Activated T-cell treated with anti-CD3 and anti-CD28 coated beads, Interleukin-2, amount 50 U/mL, for 24 hours (primary cell): ENCODE measurements at places on chromosomes 2 and 18.

DNA sequence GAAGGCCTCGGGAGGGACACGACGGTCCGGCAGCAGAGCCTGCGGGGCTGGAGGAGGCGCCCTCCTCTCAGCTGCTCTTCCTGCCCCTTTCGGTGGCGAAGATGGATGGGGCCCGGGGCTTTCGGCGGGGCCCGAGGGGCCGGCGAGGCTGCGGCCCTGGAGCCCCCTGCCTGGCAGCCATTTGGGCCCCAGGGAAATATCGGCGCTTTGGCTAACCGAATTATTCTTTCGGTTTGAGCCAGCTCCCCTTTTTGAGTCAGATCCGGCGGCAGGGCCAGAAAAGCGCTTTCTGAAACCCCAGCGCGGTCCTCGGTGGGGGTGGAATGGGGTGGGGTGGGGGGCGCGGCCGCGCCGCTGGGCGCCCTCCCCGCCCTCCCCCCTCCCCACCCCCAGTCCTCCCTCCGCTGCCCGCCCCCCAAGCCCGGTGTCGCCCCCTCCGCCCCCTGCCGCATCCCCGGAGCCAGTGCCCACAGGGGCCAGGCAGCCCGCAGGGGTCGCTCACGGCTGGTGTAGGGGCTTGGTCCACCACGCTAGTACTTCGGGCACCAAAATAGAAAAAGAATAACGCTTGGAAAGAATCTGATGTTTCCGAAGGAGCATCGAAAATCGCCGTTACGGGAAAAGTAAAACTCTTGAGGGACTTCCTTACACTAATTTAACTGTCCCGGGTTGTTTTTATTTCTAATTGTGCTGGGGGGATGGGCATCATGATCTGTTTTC lies 9.1 kb upstream of the ARID5A start:
- DNase-seq = peak; percentile 80

DNA sequence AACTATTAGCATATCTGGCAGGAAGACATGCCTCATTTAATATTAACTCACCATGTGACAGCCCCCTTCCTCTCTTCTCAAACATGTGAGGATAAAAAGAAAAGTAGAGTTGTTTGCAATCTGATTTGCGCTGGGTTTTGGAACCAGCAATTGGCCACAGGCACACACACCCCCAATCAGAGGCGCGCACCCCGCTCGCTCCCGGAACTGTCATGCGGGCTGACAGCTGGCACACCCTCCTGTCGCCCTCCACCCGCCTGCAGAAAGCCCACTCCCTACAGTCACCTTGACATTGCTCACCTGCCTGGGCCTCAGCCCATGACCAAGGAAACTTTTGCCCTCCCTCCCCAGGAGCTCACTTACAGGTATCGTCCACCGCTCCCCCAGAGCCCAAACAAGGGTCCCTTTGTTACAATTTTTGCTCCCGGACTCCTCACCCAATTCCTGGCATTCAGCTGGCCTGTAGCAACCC lies 1.1 kb downstream of the COBLL1 start:
- peak; percentile 24 for DNase-seq

- DNase-seq = no peak
Observed at GRCh38 chr18:61334951-61335683, 1.9 kb downstream of the CDH20 start.

- DNase-seq = no peak
Observed at GRCh38 chr2:235968155-235968554, 200.0 kb downstream of the GBX2 start.

- DNase-seq = no peak
Observed at GRCh38 chr2:61636686-61637085, 98.5 kb upstream of the XPO1 start.

DNA sequence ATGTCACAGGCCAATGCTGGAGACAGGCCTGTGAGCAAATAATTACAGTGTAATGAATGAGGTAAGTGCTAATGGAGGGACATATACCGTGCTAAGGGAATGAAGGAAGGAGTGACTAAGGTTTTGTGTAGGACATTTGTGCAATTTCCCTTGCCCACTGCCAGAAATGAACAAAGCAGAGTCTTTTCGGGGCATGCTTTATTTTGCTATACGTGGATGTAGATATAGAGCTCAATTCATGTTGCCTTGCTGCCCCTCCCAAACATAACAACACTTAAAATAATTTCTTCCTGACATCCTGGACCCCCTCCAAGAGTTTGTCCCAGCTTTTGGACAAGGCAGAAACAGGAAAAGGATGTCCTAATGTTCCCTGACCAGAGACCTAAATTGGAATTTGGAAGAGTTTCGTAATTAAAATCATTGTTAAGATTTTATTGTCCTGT lies 23.7 kb upstream of the CD28 start:
- DNase-seq = no peak

DNA sequence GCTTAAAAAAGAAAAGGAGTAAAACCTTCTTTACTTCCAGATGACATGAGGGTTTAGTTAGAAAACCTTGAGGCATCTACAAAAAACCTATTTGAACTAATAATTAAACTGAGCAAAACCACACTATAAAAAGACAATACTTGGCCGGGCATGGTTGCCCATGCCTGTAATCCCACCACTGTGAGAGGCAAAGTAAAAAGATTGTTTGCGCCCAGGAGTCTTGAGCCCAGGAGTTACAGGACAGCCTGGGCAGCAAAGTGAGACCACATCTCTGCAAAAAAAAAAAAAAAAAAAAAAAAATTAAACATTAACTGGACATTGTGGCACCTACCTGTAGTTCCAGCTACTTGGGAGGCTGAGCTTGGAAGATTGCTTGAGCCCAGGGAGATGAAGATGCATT lies 502.8 kb upstream of the LRRTM4 start:
- DNase-seq = no peak

DNA sequence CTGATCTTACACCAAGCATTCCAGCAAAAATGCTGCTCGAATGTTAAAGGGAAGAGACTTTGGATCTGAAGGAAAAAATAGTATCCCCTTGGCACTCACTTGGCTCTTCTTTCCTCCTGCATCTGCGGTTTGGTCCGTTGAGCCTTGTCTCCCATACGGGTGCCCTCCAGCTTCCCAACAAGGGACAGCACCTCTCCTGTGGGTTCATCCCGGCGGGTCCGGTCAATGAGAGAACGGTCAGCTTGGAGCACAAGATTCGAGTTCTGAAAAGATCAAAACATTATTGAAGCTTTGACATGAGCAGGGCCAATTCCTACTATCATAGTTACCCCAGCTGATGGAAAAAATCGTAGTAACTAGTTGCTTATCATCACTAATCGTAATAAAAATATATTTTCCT lies 740 bp downstream of the SNRNP200 start:
- no peak for DNase-seq

- no peak for DNase-seq
Observed at GRCh38 chr2:98664323-98664722, 55.9 kb downstream of the UNC50 start.

DNA sequence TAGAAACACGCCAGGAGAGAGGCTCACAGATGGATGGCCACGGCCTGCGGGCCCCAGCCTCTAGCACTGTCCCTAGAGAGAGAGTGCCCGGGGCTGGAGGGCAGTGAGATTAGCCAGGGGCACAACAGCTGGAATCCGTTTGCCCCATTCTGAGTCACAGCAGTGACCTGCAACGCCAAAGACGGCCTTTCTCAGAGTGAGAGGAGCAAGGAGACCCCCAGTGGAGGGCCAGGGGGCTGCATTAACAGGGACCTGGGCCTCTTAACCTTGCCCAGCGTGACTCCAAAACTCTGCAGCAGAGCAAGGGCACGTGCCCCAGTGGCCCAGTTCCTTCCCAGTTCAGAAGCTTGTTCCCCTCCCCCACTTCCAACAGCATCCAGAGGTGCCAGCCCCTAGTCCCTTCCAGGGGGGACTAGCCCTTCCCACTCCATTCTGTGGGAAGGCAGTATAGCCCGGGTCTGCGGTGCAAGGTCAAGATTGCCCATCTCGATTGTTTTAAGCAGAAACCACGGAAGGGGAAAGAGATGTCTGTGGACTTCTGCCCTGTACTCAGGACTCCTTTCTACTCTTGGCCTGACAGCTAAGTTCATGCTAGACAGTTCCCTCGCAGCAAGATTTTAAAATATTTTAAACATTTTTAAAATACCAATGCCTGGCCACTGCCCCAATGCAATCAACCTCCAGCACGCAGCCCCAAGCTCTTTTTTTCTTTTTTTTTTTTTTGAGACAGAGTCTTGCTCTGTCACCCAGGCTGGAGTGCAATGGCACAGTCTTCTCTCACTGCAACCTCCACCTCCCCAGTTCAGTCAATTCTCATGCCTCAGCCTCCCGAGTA lies 50.9 kb upstream of the BIN1 start:
- no peak for DNase-seq

DNA sequence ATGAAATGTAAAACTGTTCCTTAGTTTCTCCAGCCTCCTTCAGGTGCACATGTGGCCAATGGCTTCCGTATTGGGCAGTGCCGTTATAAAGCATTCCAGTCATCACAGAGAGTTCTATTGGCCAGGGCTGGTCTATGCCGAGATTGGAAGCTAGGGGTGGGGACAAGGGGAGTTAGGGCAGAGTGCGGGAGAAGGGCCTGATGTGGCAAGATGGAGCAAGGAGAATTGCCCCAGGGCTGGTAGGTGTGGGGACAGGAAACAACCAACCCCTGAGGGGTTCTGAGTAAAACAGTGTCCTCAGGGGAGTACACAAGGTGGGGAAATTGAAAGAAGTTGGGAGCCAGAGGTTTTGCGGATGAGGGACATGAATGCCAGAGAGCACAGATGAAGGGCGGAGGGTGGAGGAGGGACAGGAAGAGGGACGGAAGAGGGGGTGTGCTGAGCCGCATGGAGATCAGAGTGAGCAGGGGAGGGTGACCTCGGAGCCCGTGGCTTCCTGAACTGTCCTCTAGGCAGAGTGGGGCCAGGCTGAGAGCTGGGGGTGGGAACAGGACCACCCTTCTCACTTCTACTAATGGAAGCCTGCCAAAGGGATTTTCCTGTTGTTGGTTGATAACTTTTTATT lies 9.1 kb upstream of the ATP6V1C2 start:
- no peak for DNase-seq

DNA sequence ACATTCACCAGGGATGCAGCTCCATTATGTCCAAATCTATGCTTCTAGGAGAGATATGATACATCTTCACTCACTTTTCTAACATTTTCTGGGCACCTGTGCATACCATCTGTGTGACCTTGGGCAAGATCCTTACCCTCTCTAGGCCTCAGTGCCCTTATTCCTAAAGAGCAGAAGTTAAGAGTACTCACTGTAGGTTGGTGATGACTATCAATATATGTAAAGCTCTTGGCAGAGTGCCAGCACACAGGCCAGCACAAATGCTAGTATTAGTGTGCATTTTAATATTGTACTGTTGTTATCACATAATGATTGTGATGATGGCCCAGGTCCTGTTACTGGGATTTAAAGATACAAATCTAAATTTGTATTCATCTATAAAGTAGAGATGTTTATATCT lies 199.2 kb downstream of the RAD51AP2 start:
- DNase-seq = no peak

GRCh38 chr2:55581874-55582547 lies 35.4 kb downstream of the PPP4R3B start:
- DNase-seq = no peak

GRCh38 chr18:40407909-40408308 lies 1547.1 kb upstream of the PIK3C3 start:
- DNase-seq = no peak

GRCh38 chr2:31922542-31923408 lies 88.0 kb downstream of the MEMO1 start:
- no peak for DNase-seq

- DNase-seq = no peak
Observed at GRCh38 chr2:207747653-207748560, 21.8 kb downstream of the FZD5 start.

GRCh38 chr2:26533661-26534060 lies 55.7 kb upstream of the OTOF start:
- no peak for DNase-seq

DNA sequence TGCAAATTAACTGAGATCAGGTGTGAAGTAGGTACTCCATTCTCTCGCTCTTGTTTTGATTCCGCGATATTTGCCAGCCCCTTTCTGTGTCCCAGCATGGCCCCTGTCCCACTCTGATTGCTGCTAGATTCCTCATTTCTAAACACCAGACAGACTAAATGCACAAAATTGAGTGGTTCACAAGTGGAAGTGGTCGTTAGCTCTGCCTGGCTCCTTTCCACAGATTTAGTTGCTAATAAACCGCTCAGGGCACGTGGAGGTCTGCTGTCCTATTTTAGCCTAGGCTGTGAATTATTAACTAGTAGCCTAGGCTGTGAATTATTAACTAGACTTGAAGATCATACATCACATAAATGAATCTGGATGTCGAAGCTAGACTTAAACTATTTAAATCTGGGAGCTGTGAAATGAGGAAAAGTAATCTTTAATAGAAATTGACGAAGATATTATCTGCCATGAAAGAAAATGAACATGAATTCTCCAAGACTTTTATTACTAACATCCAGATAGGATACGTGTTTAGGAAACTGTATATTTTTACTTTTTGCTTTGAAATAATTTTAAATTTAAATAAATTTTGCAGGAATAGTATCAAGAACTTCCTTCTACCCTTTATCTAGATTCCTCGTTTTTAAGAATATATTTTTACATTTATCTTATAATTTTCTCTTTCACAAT lies 3.7 kb downstream of the IL1RL2 start:
- DNase-seq = no peak

DNA sequence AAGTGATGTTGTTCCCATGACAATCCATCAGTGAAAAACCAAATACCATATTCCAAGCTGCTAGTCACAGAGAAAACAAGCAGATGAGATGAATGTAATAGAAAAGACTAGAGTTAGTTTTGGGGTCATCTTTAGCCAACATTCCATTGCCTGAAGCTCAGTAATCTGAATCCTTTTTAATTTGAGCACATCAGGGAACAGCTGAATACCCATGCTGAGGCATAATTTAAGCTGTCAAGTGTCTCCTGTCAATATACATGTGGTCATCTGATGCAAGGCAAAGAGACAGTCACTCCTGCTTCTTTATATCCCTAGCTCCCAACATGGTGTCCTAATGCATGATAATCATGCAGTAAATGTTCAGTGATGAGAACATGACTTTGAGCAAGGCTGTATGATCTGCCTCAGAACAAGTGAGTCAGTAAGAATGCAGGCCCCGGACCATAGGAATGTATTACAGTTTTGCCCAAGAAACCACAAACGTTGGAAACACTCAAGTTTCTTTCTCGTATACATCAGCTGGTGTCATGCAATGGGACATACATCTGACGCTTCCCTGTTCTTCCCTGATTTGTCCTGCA lies 48.0 kb downstream of the CDK15 start:
- DNase-seq = no peak

DNA sequence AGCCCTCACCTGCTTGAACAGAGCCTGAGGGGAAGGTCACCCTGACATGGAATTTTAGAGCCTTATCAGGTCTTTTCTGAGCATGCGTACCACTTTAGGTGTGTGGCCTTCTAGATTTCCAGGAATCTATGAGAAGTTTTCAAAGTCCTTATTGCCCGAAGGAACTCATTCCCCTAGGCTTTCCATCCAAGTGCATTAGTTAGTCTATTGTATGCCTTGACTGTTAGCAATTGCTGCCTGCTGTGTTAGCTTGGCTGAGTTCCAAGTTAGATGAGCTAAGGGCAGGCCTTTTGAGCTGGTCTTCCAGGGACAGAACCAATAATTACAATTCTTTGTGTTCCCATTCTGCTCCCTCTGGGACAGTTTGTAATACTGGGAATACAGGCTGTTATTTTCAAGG lies 30.8 kb upstream of the PUM2 start:
- no peak for DNase-seq
